Cerebellar nuclear complex (tissue), 1 donor: ENCODE measurements at places on chromosomes 1 and 21.

GRCh38 chr1:222081859-222082258 lies 340.0 kb upstream of the DUSP10 start:
- DNase-seq, result no peak

DNA sequence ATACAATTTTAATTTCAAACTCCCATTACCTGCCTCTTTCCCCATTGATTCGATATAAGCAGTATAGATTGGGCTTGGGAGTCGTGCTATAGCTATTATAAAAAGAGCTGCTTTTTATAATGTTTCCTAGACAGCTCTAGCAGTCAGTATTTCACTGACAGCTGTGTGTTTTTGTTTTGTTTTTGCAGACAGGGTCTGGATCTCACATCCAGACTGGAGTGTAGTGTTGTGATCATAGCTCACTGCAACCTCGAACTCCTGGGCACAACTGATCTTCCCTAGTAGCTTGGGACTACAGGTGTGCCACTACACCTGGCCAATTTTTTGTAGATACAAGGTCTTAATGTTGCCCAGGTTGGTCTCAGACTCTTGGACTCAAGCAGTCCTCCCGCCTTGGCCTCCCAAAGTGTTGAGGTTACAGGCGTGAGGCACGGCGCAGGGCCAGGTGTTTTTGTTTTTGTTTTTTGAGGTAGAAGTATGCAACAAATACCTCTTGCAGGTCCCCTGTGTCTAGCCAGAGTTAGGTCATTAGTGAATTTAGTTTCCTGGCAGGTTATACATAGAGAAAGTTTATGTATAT lies 1.7 kb downstream of the NASP start:
- DNase-seq, result no peak

DNA sequence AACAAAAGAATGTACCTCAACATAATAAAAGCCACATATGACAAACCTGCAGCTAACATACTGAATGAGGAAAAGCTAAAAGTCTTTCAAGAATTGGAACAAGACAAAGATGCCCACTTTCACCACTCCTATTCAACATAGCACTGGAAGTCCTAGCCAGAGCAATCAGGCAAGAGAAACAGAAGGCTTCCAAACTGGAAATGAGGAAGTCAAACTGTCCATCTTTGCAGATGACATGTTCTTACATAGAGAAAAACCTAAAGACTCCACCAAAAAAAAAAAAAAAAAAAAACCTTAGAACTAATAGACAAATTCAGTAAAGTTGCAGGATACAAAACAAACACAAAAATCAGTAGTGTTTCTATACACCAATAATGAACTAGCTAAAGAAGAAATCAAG lies 20.2 kb downstream of the NSL1 start:
- no peak for DNase-seq

DNA sequence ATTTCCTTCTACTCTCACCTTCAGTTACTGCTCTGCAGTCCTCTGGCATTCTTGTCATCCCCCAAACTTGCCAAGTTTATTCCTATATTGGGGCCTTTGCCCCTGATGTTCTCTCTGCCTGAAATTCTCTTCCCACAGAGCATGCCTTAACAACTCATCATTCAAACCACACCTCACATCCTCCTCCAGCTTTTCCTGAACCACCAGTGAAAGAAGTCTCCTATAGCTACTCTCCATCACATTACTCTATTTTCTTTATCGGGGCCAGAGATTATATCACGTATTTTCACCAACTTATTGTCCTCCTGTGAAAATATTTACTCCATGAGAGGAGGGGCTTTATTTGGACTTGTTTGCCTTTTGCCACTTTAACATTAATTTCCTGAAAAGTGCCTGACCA lies 32.1 kb downstream of the EXTL2 start:
- no peak for DNase-seq

GRCh38 chr21:44713130-44713529 lies 1.8 kb upstream of the TSPEAR start:
- no peak for DNase-seq

DNA sequence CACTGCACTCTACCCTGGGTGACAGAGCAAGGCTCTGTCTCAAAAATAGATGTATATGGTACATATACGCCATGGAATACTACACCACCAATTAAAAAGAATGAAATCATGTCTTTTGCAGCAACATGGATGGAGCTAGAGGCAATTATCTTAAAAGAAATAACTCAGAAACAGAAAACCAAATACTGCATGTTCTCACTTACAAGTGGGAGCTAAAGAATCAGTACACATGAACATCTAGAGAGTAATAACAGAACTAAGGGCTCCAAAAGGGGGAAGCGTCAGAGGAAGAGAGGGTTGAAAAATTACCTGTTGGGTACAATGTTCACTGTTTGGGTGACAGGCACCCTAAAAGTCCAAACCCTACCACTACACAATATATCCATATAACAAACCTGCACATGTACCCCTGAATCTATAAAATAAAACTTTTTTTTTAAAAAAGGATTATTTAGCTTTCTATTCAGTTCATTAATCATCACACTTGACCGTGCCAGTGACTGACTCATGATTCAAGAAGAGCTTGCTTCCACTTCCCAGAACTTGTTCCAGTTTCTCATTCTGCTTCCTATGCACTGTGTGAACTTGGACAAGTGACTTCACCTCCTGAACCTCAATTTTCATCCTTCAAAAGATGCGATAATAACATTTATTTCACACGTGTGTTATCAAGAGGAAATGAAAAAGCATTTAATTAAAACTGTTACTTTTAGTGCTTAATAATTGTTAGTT lies 109.6 kb downstream of the PLPP3 start:
- no peak for DNase-seq

DNA sequence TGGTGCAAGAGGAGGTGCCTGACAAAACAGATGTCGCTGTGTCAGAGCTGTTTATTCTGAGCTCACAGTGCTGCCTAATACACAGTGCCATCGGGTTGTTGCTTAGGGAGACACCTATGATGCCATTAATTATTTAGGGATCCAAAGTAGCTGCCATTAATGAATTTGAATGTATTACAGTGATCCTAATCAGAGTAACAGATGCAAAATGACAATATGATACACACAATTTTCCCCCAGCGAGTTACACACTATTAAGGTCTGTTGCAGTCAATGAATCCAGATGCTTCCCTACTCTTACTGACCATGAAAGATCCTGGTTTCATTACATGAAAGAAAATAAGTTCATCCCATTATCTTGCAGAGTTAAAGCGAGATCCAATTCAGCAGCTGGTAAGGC lies 91.3 kb downstream of the RWDD3 start:
- no peak for DNase-seq

GRCh38 chr1:24175033-24175755 lies 11.9 kb downstream of the IFNLR1 start:
- no peak for DNase-seq

DNA sequence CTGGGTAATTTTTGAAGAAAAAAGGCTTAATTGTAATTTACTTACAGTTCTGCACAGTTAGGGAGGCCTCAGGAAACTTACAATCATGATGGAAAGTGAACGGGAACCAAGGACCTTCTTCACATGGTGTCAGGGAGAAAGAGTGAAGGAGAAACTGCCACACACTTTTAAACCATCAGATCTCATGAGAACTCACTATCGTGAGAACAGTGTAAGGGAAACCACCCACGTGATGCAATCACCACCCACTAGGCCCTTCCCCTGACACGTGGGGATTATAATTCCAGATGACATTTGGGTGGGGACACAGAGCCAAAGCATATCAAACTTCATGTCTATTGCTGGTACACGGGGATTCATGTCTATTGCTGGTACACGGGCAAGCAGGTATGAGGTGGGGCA lies 5.3 kb upstream of the SFT2D2 start:
- DNase-seq, result no peak

GRCh38 chr1:110150330-110151174 lies at the start of gene SLC6A17:
Gene SLC6A17, plus strand, starts transcription at chr1:110150494. Its CDS starts 16,436 bp downstream, at chr1:110166930.
- DNase-seq, result no peak

DNA sequence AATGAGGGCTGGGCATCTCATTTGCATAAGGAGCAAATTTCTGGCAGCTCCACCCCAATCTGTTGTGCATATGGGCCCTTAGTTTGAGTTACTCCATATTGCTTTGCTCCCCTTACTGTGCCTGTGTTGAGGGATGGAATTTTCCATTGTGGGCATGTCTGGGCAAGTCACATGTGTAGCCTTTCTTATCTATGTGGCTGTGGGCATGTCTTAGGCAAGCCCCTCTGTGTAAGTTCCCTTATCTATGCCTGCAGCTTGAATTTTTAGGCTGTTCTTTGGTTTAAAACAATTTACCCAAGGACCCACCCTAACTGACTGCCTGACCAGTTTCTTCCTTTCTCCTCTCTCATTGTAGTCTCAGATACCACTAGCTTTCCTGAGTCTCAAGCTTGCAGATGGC lies 405.7 kb upstream of the NCAM2 start:
- no peak for DNase-seq

GRCh38 chr1:226310245-226310540 lies 1.2 kb upstream of the LIN9 start:
- DNase-seq, result no peak

DNA sequence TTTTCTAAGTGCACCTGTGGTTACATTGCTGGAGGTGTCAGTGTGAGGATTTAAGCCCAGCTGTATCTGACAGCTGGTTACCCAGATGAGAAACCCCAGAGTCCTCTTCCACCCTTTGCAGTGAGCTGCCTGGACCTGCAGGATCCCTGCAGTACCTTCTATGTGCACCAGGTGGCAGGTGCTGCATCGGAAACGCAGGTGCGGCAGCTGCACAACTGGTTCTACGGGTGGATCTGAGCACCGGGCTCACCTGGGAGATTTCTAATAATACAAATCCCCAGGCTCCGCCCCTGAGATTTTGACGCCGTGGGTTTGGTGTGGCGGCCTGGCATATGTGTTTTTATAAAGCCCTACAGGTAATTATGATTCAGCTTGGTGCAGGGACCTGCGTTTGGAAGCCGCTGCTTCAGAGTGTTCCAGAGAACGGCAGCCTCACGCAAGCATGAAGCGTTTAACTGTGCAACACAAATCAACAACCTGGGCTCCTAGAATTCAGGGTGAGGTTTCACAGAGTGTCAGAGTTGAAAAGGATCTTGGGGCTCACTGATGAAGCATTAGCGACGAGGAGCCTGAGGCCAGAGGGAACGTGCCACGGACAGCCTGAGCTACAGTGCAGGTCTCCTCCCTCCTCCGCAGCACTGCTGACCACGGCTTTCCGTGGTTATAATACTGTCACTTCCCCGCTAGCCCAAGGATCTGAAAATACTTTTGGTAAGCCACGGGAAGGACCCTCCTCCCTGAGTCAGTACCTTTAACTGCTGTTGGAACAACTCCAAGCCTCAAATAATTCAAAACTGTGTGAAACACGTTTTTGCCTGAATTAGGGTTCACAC lies 96.7 kb upstream of the TRABD2B start:
- no peak for DNase-seq

DNA sequence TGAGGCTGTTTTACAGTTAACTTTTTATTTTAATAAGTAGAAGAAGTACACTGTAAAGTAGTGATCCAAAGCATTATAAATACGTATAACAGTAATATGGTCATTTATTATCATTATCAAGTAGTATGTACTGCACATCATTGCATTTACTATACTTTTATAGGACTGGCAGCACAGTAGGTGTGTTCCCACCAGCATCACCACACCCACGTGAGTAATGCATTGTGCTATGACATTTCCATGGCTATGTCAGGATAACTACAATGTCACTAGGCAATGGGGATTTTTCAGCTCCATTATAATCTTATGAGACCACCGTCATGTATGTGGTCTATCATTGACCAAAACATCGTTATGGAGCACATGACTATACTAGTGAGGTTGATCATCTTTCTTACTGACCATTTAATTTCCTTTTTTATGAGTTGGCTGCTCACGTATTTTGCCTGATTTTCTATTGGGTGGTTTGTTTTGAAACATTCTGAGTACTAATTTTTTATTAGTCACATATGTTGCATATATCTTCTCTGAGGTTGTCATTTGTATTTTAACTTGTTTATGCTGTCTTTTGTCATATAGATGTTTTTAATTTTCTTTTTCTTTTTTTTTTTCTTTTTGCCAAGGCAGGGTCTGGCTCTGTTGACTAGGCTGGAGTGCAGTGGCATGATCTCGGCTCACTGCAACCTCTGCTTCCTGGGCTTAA lies 25.3 kb upstream of the SHCBP1L start:
- DNase-seq, result no peak

DNA sequence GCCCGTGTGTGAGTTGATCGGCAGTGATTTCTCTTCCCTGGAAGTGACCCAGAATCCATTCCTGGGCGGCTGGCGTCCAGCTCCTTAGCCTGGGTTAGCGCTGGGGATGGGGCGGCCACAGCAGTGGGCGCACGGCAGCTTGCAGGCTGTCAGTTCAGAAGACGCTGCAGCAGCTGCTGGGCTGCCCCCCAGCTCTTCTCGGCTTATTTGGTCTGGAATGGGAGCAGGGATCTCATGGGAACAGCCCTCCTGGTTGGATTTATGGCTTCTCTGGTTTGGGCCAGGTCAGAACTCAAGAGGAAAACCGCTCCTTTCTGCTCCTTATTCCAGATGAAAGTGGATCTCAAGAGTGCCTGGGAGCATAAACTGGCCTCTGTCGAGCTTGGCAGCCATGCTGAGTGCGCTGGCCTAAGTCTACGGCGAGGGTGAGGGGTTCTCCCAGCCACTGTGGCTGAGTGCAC lies 148.2 kb downstream of the PRDM16 start:
- DNase-seq, result no peak

- DNase-seq, result no peak
Measured at GRCh38 chr1:19619697-19620384, 24.3 kb upstream of the NBL1 start.

GRCh38 chr1:8012955-8013354 lies 13.2 kb downstream of the ERRFI1 start:
- no peak for DNase-seq

DNA sequence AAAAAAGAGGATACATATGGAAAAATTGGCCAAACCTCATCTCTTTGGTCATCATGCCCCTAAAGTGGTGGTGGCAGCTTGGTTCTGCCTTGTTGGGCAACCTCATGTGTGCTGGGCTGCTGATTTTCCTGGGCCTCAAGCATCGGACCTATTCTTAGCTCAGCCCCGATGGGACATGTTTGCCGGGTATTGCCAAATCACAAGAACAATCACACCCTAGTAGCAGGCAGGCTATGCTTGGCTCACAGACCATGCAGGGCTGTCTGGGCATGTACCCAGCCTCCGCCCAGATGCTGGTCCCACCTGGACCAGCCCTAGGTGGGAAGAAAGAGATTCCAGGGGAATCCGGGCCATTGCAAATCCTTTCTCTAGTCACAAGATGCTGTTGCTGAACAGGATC lies 189.4 kb upstream of the FGGY start:
- peak; percentile 13 for DNase-seq

GRCh38 chr1:6294080-6294889 lies 33.4 kb upstream of the GPR153 start:
- no peak for DNase-seq

- no peak for DNase-seq
Measured at GRCh38 chr1:195430826-195431225, 1177.4 kb downstream of the KCNT2 start.

- peak; percentile 60 for DNase-seq
Measured at GRCh38 chr1:44835738-44836675, 7.0 kb downstream of the PTCH2 start.

- DNase-seq, result no peak
Measured at GRCh38 chr1:178134061-178134460, 40.2 kb downstream of the RASAL2 start.
